ENCODE measurements at places on chromosomes 3 and 15.

DNA sequence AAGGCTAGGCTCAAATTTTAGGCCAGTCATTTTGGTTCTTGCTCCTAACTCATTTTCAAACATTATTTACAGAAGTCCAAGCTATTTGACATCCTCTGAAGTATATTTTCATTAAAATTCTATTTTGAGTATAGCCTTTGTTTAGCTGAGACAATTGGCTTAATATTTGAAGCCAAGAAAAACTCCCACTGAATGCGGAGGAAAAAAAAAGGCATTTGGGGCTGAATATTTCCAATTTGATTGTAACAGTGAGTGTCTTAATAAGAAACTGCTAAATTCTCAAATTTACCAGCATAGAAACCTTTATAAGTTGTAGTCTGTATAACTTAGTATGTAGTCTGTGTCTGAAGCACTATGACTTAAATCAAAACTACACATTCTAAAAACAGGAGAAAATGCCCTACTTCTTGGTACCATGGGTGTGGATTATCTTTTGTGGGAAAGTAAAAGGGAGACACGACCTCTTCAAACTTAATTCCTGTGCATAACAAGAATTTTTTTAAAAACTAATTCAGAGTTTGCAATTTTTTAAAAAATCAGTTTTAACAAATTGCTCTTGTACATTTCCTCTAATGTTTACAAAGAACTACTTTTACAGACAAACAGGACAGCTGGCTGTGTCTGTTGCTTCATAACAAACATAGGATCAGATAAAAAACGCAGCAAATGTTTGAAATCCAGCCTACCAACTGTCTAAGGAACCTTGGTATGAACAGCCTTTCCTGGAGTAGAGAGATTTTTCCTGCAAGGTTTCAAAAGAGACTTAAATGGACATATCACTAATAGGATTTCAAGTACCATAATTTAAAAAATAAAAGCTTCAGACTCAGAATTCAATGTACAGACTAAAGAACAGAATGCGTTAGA is 52.7 kb upstream of the LMOD3 start:
- DNase-seq: no peak

DNA sequence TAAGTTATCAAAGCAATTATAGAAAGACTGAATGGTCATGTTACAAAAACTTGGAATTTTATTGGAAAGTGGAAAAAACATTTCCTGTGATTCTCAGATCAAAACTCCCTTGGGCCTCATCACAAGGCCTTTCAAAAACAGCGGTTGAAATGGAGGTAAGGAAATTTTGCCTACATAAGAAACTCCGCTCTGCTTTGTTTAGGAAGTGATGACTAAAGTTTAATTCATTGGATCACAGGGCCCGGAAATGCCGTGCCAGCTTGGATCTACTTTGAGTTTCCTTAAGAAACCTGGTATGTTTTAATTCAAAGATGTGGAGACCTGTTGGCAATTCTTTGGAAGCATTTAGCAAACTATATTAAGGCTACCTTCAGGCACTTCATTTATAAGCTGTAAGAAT is 143.9 kb upstream of the MME start:
- no peak for DNase-seq

- DNase-seq: no peak
Measured at GRCh38 chr3:4474683-4475490, 7.8 kb upstream of the SUMF1 start.

DNA sequence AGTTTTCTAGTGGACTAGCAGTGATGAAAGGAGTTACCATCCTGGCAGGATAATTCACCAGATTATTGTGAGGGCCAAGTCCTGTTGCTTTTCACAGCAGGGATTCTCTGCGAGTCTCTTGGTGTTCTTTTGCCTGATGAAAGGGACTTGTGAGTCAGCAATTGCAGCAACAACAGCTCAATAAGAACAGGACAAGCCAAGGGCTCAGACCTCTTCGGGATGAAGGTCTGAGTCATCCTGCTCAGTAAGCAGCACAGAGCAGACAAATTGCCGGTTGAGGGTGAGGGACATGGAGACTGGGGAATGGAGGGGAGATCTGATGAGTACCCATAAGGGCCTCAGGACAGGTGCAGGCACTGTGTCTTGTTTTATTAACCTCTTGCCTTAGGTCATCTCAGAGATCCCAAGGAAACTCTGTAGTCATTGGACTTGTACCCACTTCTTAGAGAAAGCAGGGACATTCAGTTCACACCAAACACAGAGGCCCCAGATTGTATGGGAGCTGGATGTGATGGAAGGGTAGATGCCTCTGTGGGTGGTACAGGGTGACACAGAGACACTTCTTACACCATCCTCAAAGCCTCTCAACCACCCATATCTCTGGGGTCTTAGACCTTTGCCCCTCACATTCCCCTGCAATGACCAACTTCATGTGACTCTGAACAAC is 173.8 kb upstream of the TLE3 start:
- DNase-seq: no peak

DNA sequence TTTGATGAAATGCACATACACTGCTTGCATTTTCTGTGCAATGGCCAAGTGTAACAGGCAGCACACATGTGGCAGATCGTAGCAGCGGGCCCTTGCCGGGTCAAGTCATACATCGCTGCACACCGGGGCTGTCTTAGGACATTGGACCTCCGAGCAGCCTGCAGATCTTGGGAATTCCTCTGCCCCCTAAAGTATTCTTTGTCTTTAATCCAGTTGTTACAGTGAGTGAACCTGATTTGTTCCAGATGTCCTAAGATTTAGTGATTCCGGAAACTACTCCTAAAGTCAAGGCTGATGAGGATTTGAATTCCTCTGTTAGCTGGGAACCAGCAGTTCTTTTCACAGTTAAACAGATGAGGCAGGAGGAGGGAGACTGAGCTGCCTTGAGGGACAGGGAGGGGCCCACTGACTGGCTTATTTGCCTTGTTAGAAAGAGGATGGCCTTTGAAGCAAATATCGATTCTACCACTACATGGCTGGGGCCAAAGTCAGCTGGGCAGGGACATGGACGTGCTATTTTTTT is 190.7 kb upstream of the CTDSPL start:
- DNase-seq: no peak

GRCh38 chr15:69034352-69034751 is 19.9 kb downstream of the NOX5 start:
- no peak for DNase-seq

GRCh38 chr3:29331456-29332194 is 50.8 kb downstream of the RBMS3 start:
- no peak for DNase-seq

- DNase-seq: no peak
Measured at GRCh38 chr15:90585863-90586262, 56.1 kb downstream of the CRTC3 start.

GRCh38 chr15:26702381-26702780 is 70.5 kb downstream of the GABRB3 start:
- DNase-seq: no peak

DNA sequence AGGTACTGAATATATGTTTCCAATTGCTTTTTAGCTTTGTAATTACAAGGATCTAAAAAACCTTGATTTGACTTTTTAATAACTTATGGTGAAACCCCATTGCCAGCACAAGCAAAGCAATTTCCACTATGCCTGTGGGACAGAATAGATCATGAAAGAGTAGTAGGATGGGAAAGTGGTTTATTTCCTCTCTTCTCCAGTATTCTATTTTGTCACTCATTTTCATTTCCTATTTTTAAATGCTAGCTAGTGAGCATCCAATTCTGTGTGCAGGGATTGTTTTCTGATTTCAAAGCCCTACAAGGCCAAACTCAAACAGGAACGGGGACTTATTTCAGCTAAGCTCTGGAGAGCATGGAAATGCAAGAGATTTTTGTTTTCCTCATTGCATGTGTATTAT is 132.0 kb upstream of the TGFBR2 start:
- DNase-seq: no peak

- no peak for DNase-seq
Measured at GRCh38 chr3:69675786-69676530, 63.3 kb upstream of the MITF start.

- no peak for DNase-seq
Measured at GRCh38 chr3:62051506-62051905, 321.8 kb downstream of the FEZF2 start.

- no peak for DNase-seq
Measured at GRCh38 chr15:99409560-99409959, 156.2 kb upstream of the MEF2A start.

GRCh38 chr15:80214910-80215309 is 37.1 kb downstream of the CTXND1 start:
- no peak for DNase-seq

DNA sequence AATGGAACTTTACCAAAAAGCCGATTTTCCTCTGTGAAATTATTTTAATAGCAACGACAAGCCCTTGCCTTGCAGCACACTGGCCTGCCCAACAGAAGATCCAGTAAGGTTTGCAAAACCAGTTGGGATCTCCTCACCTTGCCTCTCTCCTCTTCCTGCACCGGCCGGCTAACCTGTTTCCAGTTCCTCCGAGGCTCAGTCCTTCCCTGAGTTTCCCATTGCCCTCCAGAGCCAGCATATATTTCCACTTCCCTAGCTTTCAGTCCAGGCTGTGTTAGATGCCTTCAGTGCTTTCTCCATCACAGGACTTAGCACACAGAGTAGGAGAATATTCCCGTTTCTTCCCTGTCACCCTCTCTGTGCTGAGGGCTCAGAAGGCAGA is 60.3 kb downstream of the NOX5 start:
- DNase-seq: no peak

GRCh38 chr3:87793337-87793877 is 265.4 kb downstream of the CGGBP1 start:
- DNase-seq: no peak

GRCh38 chr15:26453914-26454313 is 319.0 kb downstream of the GABRB3 start:
- no peak for DNase-seq

GRCh38 chr15:76903251-76903681 is 1.9 kb downstream of the SCAPER start:
- DNase-seq: no peak

GRCh38 chr3:151538456-151539393 is 77.9 kb upstream of the IGSF10 start:
- no peak for DNase-seq

DNA sequence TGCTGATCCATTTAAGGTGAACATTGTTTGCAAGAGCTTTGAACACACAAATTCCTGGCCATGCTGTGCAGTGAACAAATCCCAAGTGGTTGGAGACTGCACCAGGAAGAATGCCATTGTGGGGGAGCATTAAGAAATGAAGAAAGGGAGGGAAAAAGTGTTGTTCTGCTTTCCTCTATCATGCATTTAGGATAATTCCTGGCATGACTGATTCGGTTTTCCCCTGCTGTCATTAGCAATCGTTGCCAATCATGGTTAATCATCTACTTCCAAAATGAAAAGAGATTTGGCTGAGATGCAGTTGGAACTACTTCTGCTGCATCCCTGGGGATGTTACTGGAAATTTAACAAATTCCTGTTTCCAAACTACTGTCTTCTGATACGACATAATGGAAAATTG is 73.7 kb upstream of the ZPLD1 start:
- DNase-seq: no peak

- DNase-seq: no peak
Measured at GRCh38 chr3:150419076-150419868, 11.2 kb downstream of the TSC22D2 start.

- DNase-seq: no peak
Measured at GRCh38 chr3:61903931-61904657, 342.7 kb downstream of the PTPRG start.

GRCh38 chr3:49470714-49471420 is 800 bp downstream of the DAG1 start:
- DNase-seq: no peak

GRCh38 chr3:57877116-57877515 is 121.0 kb downstream of the SLMAP start:
- DNase-seq: no peak

DNA sequence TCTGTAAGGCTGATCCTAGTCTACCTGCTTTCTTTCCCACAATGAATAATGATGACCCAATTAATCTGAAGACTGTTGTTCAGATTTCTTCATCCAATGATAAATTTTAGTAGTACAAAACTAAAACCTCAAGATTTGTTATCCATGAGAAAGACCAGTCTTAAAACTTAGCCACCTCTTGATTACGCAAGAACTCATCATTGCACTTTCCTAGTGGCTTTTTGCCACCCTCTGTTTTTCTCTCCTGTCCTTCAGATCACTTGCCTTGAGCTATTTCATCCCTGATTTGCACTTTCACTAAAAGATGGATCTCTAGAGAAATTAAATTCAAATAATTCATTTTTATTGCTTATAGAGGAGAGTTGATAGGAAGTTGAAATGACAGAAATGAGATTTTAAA is 142.7 kb upstream of the RBMS3 start:
- DNase-seq: no peak
